ENCODE measurements at places on chromosomes 12 and 14. TPM values are rescaled to one million over a fixed set of nuclear protein-coding genes. Genes with fewer than 3 reads are reported as not detected.

The PRIMA1 gene
- not detected for total RNA-seq

The PTPRR gene
- total RNA-seq = 2.8 TPM

The SIX4 gene
- 8.1 TPM for total RNA-seq

The OR6C2 gene
- not detected for total RNA-seq

The OLR1 gene
- total RNA-seq = 1.2 TPM

The C1QL4 gene
- total RNA-seq = 0.38 TPM

The MYF6 gene
- total RNA-seq = not detected

The ERC1 gene
- total RNA-seq = 40.3 TPM

The TGM1 gene
- total RNA-seq = 0.85 TPM

The MYL2 gene
- total RNA-seq = not detected

All from regular cardiac myocyte (primary cell).